ENCODE measurements at places on chromosomes 7 and 10.

- no peak for DNase-seq
Observed at GRCh38 chr7:93958216-93958615, 36.7 kb downstream of the GNG11 start.

GRCh38 chr7:99041526-99041925, 102.4 kb downstream of the SMURF1 start:
- no peak for DNase-seq

DNA sequence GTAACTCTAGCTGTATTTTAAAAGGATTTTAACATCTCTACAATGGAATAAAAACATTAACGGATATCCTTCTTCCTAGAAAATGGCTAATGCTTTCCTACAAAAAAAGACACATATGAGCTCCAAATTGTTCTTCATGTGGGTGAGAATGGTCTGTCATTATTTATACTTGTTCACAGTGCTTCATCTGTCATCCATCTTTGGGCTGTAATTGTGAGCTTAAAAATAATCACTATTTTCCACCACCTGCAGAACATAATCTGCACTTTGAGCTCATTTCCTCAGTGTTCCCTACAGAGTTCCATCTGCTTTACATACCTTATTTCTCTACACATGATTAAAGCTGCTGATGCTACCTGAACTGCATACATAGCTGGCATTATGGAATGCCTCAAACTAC, 979.1 kb upstream of the C7orf33 start:
- no peak for DNase-seq

GRCh38 chr10:126372396-126372795, 15.9 kb downstream of the ADAM12 start:
- no peak for DNase-seq

- no peak for DNase-seq
Observed at GRCh38 chr10:21570761-21571521, 36.9 kb downstream of the MLLT10 start.

DNA sequence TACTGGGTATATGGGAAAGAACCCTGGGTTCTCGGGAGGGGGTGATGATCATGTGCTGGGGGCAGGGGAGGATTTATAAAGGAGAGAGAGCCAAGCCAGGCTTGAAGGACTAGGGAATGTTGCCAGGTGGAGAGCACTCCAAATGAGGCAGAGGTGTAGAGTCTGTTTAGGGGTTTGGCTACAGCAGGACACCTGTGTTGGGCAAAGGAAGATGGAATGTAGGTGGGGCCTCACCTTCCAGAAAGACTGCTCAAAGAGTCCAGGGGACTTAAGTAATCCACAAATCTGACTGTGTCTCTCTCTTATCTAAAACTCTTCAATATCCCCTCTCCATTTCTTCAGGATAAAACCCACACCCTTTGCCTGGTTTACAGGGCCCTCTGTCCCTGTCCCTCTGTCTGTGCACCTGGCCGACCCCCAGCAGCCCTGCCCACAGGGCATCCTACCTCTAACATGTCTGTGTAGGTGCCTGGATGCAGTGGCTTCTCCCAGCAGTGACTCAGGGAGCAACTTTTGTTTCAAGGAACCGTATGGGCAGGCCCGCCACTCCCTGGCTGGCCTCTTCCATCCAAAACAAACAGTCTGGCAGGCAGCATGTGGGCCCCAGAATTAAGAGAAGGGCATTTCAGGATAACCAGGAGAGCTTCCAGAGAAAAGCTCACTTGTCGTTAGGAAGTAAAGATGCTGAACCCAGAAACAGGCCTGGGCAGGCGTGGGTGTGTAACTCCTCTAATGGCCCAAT, 10.6 kb upstream of the PLEKHA1 start:
- DNase-seq = no peak

DNA sequence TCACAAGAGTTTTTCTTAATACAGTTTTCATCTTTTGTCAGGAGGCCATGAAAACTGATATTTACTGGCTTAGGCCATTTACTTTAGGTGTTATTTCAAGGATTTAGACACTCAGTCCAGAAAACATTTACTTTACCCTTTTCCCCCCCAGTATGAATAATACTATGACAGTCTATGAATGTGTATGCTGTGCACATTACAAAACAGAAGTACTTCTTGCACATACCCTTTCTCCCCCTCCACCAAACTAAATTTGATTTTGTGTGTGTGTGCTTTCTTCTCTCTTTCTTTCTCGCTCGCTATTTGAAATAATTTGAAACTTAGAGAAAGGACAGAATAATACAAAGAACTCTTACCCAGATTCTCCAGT, 41.3 kb downstream of the RBM33 start:
- DNase-seq = no peak

DNA sequence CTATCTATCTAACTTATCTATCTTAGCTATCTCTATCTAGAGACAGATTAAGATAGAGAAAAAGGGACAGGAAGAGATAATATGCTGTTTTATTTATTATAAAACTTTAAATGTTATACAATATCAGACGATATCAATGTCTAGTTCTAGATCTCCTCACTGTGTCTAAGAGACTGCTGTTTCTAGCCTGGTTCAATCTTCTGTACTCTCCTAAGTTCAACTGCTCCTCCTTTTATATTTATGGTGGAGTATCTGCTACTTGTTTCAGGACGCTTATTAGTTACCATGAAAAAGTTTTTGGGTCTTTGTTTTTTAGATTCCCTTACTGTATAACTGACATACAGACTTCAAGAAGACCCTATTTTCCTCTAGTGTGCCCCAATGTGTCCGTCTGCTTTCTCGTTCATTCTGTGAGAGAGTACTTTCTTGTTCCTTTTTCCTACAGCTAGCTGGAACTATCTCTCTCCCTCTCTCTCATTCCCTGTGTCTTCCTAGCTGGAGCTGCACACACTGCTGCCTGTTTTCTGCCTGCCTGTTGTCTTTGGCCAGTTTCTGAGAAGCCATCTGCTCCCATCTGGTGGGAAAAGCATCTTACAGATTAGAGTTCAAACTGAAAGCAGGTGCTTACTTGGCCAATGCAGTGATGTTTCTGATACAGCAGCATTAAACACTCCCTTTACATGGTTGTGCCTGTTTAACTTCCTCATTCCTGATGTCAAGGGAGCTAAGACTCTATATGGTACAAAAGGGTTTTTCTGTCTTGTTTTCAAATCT, 49.4 kb upstream of the ARL4A start:
- no peak for DNase-seq

GRCh38 chr7:43785420-43785819, 26.9 kb downstream of the BLVRA start:
- no peak for DNase-seq

DNA sequence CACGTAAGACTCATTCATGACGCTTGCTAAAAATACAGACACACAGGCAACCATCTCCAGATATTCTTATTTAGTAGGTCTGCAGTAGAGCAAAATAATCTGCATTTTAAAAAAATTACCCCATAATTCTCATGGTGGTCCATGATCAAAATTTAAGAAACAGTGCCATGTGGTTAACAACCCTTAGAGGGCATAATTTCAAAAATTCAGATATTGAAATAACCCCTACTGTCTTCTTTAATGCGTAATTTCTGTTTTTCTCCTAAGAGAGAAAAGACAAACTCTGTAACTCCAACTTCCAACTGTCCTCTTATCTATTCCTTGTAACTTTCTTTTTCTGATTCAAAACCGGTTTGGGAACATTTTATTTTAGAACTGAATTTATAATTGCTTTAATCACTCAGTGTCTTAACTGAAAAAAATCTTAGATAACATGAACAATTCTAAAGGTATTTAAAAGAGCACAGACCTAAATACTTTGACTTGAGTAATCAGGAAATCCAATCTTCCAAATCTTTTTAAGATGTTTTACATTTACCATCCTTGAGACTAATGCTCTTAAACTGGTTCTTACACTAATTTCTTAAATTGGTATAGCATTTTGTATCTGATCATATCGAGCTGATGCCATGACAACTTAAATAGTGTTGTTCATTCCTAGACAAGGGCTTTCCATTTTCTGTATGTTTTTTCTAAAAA, 148.0 kb downstream of the GALNT11 start:
- no peak for DNase-seq

- DNase-seq = no peak
Observed at GRCh38 chr7:115910541-115911164, 119.9 kb downstream of the TFEC start.

DNA sequence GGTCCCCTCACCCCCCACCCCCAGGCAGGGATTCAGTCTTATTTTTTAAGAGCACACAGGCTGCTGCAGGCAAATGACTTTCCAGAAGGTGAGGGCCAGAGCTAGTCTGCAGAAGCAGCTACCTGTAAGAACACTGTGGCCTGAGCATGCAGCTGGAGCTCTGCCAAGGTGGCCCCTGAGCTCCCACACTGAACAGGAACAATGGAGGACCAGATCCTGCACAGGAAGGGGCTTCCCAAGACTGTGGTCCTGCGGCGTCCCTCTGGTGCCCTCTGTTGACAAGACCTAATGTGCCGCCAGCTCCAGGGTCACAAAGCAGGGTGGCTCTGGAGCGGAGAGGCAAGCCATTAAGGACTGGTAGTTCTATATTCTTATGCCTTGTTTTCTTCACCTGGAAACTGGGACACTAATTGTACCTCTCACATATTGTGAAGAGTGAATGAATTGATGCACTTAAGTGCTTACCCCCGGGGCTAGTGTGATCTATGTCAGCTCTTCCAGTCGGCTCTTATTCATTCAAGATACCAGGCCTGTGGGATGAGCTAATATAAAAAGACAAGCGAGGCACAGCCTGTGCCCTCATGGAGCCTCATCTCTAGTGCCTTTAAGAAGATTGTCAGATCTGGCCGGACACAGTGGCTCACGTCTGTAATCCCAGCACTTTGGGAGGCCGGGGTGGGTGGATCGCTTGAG, 8.0 kb upstream of the BEND7 start:
- no peak for DNase-seq

All from occipital lobe (tissue), 3 donors.